ENCODE measurements at places on chromosomes 16 and 17.

DNA sequence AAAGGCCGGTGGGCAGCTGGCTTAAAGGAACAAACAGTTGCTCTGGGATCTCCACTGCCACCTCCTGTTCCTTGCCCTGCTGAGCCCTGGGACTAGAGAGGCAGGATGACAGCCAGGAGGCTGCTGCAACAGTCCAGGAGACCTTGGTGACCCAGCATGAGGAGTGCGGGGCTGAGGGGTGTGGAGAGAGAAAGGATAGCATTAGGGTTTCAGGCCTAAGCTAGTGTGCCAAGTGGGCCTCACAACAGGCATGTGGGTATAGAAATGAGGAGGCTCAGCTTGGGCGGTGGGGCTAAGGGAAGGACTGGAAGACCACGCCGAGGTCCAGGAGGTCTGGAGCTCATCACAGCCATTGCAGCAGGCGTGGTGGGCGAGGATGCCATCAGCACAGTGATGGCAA, 39.8 kb downstream of the SDK2 start:
- DNase-seq: no peak

DNA sequence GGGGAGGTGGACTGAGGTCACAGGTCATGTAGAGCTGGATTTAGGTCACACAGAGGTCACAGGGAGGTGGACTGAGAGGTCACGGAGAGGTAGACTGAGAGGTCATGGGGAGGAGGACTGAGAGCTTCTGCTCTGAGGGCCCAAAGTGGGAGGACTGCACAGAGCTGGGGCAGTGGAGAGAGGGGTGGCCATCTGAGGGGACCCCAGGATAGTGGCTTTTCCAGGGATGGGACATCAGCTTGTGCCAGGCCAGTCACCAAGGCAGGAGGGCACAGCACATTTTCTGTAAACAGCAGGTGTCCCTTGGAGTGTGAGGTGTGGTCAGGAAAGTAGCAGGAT, 26.1 kb upstream of the JPT2 start:
- DNase-seq: no peak

GRCh38 chr17:9408381-9408780, 167.2 kb downstream of the STX8 start:
- DNase-seq: peak; percentile 81

- peak; percentile 31 for DNase-seq
These were observed 62.1 kb upstream of the MYOCD start for GRCh38 chr17:12603566-12603965.

DNA sequence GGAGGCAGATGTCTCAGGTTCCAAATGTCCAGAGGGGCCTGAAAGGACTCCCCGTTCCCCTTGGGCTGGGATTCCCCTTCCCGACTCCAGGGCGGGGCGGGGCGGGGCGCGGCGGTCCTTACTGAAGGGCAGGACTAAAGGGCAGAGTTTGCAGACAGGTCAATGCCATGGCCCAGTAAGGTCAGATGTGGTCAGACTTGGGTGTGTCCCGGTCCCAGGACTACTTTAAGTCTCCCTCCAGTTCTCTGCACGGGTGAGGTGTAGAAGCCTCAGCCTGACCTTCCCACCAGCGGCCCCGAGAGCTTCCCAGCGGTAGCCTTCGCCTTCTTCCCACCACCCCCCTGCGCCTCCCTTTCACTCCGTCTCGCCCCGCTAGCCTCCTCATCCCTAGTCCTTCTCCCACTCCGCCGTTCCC, 532 bp downstream of the KDM6B start:
- DNase-seq: no peak

GRCh38 chr17:77544347-77545110, 403.8 kb downstream of the SEC14L1 start:
- no peak for DNase-seq

GRCh38 chr16:3171181-3171854, 16.7 kb upstream of the OR1F1 start:
- no peak for DNase-seq

DNA sequence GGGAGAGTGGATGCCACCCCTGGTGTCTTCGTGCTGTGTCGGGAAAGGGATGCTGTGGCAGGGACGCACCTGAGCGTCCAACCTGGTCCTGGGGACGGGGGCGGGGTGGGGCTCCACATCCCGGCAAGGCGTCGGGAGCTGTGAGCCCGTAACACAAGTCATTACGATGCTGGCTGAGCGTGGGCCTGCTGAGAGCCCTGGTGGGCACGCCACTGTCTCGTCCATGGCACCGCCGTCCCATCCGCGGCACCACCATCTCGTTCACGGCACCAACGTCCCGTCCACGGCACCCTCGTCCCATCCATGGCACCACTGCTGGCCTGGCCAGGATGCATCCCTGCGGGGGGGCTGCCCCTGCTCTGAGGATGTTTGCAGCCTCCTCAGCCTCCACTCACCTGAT, 24.1 kb upstream of the GNG13 start:
- DNase-seq: no peak

- DNase-seq: no peak
These were observed 59.1 kb downstream of the C17orf67 start for GRCh38 chr17:56774650-56775049.

GRCh38 chr16:88505405-88506082, 52.5 kb downstream of the ZFPM1 start:
- DNase-seq: no peak

- peak; percentile 90 for DNase-seq
These were observed 736.5 kb downstream of the KCNJ2 start for GRCh38 chr17:70905796-70906195.

Measured in fibroblast of skin of right quadriceps (primary cell).